ENCODE measurements at places on chromosomes 5 and 9. TPM values are rescaled to one million over a fixed set of nuclear protein-coding genes. Genes with fewer than 3 reads are reported as not detected.

Gene EQTN
- not detected for total RNA-seq

Gene SPOCK1
- total RNA-seq = 587 TPM

Gene LCNL1
- 0.88 TPM for total RNA-seq

Gene JAKMIP2
- total RNA-seq = 5.9 TPM

Gene TMEM215
- not detected for total RNA-seq

Gene PCDHGA11
- total RNA-seq = 19.4 TPM

Gene HRCT1
- total RNA-seq = 0.51 TPM

Gene TNFSF15
- total RNA-seq = 0.32 TPM

Gene PTCD2
- total RNA-seq = 10.4 TPM

Gene CNTFR
- not detected for total RNA-seq

Gene SLC36A2
- total RNA-seq = not detected

Gene SPATA31D4
- total RNA-seq = not detected

Gene VCP
- 516 TPM for total RNA-seq

Gene CYLC2
- not detected for total RNA-seq

Gene ZNF354C
- total RNA-seq = 8.1 TPM

Gene ANKRD34B
- total RNA-seq = not detected

Gene PLPP7
- 6.1 TPM for total RNA-seq

Gene GDF9
- 0.09 TPM for total RNA-seq
